AG10803 (cell line): ENCODE measurements at places on chromosomes 1 and 21.
A peak's percentile ranks its signal among the peaks of the same experiment; 100 is the strongest.

GRCh38 chr1:6074192-6074901 lies 28.7 kb downstream of the KCNAB2 start:
- DNase-seq: no peak

GRCh38 chr1:224168859-224169380 lies 14.1 kb upstream of the DEGS1 start:
- DNase-seq: peak; percentile 81

DNA sequence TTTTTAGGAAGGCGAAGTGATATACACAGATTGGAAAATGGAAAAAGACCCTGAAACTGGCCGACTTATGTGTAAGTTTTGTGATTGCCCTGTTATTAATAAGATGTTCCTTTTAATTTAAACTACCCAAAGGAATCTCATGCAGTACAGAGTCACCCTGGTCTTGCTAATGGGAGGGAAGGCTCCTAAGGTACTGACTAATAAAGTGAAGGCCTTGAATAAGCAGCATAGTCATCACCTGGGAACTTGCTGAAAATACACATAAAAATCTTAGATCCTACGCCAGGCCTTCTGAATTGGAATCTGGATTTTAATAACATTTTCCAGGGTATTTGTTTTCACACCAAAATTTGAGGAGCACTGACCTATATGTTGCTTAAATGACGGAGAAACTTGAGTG lies 73.4 kb upstream of the MCOLN3 start:
- no peak for DNase-seq

- DNase-seq: no peak
Observed at GRCh38 chr1:30373471-30374399, 349.6 kb downstream of the MATN1 start.

DNA sequence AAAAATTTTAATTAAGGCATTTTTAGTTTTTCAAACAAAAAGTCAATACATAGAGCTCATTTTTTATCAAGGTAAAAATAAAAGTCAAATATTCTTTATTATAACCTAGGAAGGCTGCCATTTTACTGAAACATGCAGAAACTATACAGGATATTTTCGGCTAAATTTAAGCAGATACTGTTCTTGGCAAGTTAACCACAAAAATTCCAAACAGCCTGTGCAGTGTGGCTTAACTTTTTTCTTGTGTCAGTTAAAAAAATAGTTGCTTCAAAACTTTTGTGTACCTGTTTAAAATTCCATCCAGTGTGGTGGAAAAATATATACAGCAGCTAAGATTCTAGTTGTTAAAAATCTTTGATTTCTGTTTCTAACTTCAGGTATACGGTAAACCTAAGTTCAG lies 135.0 kb downstream of the ATP5PO start:
- peak; percentile 52 for DNase-seq

DNA sequence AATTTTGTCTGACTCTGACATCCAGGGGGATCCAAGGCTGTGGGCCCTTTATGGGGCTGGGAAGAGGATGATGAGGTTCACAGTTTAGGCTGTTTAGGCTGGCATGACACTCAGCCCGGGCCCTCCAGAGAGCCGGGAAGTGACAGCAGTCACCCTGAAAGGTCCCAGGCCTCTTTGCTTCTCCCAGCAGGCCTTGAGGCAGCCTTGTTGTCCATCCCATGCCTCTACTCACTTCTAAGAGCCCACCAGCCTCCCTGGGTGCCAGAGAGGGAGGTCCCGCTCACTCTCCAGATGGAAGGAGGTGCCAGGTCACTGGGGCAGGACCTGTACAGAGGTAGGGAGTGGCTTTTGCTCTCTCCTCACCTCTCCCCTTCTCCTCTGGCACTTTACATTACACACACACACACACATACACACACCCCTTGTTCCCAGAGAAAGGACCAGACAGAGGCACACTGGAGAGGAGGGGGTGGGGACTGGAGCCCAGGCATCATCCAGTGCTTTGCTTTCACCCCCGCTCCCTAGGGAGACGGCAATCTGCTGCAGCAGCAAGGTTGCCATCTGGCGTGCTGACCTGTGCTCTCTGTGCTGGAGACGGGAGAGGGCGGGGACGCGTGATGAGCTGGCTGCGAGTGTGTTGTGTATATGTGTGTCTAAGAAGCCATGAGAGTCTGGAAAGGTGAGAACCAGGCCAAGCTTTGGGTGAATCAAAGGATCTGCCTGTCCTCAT lies 4.6 kb downstream of the KLHDC8A start:
- DNase-seq: no peak
